Brain microvascular endothelial cell (primary cell): ENCODE measurements at places on chromosomes 4 and X.

GRCh38 chr4:129176864-129177263, 80.9 kb downstream of the C4orf33 start:
- DNase-seq, result no peak

DNA sequence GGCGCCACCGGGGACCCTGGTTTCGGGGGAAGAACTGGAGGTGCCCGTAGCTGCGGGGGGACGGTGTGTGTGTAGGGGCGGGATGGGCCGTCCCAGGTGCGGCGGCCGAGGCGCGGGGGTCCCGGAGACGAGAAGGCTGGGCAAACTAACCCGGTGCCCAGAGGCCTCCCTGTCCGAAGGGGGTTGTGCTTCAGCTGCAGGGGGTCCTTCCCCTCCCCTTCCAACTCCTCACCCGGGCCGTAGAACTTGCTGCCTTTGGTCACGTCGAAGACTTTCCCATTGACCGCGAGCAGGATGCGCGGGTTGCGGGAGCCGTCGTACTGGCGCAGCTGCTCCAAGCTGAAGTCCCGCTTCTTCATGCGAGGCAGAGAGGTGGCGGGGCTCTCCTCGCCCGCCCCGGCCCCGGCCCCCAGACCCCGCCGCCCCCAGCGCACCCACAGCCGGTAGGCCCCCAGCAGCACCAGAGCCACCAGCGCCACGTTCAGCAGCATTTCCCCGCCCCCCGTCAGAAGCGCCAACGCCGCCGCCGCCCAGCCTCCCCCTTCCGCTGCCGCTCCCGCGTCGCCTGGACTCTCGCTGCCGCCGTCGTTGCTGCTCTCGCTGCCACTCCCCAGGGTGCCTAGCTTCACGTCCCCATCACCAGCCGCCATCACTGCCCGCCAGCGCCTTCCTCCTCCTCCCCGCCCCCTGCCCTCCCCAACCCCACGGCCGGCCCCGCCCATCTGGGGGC, at the start of gene PGRMC2:
Gene PGRMC2 (minus strand): TSS at position 673 of the 730 bp plus-strand sequence. CDS start 23 bp downstream, at position 650.
- peak; percentile 24 for DNase-seq

- DNase-seq, result no peak
Observed at GRCh38 chrX:135273162-135273561, 21.3 kb downstream of the ETDA start.

GRCh38 chr4:107894138-107894603, 37.2 kb upstream of the CYP2U1 start:
- DNase-seq, result no peak

GRCh38 chrX:123171781-123172180, 12.3 kb upstream of the GRIA3 start:
- DNase-seq, result peak; percentile 79

DNA sequence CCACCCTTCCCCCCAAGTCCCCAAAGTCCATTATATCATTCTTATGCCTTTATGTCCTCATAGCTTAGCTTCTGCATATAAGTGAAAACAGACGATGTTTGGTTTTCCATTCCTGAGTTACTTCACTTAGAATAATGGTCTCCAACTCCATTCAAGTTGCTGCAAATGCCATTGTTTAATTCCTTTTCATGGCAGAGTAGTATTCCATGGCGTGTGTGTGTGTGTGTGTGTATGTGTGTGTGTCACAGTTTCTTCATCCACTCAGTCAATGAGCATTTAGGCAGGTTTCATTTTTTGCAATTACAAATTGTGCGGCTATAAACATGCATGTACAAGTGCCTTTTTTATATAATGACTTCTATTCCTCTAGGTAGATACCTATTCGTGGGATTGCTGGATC, 107.5 kb upstream of the GALNT7 start:
- DNase-seq, result no peak

- peak; percentile 69 for DNase-seq
Observed at GRCh38 chr4:140756319-140757231, at the start of gene TBC1D9. TBC1D9 (minus strand) TSS chr4:140756385; CDS start chr4:140756045, 340 bp downstream.

GRCh38 chrX:153873282-153874084, 12.5 kb downstream of the L1CAM start:
- no peak for DNase-seq

- no peak for DNase-seq
Observed at GRCh38 chr4:102143433-102143832, 201.8 kb downstream of the SLC39A8 start.

GRCh38 chrX:150771116-150771515, 77.9 kb downstream of the MTMR1 start:
- DNase-seq, result no peak

GRCh38 chrX:140744085-140744484, 34.5 kb downstream of the LINC00632 start:
- DNase-seq, result no peak

DNA sequence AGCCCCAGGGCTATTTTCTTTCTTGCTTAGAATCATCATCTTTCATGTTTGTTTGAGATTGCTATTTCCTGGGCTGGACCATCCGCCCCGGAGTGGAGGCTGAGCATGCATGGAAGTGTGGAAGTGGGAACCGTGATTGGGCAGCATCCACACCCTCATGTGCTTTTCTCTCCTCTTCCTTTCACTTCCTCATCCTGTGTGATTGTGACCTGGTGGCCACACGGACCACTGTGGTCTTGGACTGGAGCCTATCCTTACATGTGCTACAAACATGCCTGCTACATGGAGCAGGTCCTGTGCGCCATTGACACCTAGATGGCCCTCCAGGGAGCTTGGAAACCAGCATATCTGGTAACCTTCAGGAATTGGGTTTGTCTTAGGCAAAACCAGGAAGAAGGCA, 175.9 kb upstream of the LCORL start:
- DNase-seq, result no peak

GRCh38 chrX:44621078-44621477, 78.4 kb upstream of the FUNDC1 start:
- DNase-seq, result no peak

DNA sequence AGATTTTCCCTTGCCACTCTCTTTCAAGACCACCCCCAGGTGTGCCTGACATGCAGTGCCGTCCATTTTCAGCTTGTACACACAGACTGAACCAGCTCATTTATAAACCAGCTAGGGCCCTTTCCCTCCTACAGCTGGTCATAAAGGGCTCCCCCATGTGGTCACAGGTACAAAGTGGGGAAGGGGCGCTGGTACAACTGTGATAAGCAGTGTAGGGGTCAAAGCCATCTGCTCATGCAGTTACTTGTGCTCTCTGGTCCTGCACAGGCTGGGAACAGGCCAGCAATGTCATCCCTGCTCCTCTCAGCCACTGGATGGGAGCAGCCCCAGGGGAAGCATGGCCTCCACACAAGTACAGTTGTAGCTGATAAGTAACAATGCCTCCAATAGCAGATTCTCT, 20.6 kb downstream of the GABRQ start:
- no peak for DNase-seq

DNA sequence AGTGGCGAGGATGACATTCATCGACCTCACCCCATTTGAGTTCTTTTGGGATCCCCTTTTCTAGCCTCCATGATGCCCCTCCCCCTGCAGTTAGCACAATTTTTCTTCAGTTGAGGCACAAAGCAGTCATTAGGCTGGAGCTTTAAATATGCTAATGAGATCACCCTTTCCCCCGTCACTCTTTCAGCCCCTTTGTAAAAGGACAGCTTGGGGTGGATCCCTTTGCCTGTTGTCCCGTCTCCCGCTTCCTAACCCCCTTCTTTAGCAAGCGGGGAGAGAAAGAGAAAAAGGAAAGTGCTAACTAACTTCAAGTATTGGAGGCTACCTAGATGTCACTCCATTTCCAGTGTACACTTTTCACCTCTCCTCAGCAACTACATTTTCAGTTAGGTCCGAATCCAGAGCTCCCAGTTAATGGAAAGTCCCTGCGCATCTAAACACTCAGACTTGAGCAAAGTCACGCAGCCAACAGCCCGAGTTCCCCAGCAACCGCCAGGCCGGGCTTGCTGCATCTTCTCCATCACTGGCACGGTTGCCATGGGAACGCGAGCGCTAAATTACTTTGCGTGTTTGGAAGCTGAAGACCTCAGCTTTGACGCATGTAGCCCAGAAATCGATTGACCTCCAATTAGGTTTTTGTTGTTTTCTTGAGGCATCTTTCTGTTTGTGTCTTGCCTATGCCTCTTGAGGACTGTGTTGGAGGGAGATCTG, 76.8 kb downstream of the RTL5 start:
- no peak for DNase-seq

DNA sequence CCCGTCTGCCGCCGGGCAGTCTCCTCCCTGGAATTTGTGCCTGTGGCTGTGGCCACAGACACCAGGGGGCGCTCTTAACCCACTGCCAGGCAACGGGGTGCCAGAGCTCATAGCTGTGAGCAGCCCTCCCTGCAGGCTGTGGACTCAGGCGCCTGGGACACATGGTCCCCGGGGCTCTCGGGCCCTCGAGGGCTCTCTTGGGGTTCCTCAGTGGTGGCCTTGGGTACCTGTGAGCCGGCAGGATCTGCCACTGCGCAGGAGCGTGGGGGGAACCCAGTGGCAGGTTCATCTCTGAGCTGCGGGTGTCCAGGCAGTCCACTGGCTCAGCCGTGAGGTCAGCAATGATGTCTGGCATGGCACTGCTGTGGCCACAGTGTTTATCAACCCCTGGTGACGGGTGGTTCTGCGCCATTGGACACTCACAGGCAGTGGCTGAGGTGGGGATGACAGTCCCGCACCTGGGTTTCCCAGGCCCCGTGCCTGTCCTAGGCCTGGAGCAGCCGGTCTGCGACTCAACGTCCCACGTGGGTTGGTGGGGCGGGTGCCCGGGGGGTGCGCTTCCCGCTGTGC, 37.2 kb downstream of the PCGF3 start:
- peak; percentile 55 for DNase-seq

DNA sequence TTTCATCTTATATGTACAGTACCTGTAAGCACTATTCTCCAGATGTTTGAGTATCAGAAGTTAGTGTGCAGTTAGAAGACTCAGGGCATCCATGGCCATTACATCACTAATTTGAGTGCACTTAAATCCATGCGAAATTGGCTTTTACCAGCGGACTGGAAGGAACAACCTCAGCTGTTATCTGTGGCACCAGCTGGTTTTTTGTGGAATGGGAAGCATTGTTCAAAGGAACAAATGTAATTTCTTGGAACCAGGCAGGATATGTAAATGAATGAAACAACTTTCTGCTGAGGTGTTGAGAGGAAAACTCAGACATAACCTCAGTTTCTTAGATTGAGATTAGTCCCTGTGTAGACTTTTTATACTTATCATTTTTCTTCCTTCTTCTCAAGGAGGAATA, 60.2 kb downstream of the PDGFRA start:
- no peak for DNase-seq

DNA sequence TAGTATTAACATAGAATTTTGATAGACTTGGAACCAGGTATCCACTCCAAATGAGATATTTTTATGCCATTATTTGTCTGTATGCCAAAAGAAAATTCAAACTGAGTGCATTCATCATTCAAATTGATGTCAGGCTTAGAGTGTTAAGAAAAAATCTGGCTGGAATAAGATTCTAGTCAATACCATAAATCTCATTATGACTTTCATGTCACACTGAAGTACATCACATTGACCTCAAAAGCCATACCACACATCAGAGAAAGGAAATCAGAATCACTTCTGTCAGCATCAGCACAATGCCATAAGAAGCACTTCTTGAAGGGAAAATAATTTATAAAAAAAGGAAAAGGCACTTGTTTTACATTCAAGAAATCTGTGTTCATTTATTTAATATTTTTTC, 119.0 kb upstream of the BMP3 start:
- DNase-seq, result no peak

DNA sequence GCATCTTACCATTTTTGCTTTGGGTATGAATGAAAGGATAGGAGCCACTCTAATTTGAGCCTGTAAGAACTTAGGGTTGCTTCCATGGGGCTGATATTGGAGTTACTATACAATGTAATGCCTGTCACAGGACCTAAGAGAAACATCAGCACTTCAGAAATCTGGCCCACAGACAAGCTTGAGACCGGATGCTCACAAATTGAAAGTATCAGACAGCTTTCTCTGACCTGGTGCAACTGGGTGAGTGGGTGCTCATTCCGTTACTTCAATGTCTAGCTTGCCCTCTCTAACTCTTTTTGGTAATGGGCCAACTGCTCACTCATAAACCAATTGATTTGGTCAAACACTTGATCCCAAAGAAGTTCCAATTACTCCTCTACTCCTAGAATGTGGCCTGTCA, 62.1 kb downstream of the GPC4 start:
- no peak for DNase-seq

DNA sequence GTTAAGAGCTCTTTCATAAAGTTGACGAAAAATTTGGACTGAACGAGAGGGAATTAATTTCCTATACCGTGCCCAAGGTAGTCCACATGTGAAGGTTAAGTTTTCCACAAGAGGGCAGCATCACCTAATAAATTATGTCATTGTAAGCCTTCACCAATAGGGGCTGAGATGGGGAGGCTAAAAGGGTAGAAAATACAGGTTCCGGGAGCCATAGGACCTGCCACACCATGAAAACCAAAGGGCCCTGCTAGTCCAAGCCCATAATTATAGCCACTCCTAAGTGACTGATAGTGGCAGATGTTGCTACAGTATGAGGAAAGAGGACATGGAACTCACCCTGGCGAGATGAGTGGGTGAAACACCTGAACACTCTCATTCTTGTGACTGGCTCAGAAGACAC, 122.2 kb downstream of the SHROOM4 start:
- DNase-seq, result peak; percentile 36

GRCh38 chrX:7330971-7331746, 183.2 kb upstream of the PUDP start:
- peak; percentile 72 for DNase-seq

DNA sequence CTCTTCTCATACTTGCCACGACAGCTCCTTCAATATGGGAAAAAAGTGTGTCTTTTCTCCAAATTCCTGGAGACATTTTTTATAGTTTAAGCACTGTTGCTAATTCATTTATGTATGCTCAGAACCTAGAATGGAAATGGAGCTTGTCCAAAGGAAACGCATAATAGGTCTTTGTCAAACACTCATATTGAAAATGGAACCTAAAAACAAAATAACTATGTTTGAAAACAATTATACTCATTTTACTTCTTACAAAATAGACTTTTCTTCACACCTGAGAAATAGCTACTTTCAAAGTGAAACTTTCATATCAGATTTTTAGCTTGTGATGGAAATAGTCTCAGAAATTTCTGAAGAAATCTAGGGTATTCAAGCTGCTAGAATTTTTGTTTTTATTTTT, 529.7 kb upstream of the BOD1L1 start:
- no peak for DNase-seq

DNA sequence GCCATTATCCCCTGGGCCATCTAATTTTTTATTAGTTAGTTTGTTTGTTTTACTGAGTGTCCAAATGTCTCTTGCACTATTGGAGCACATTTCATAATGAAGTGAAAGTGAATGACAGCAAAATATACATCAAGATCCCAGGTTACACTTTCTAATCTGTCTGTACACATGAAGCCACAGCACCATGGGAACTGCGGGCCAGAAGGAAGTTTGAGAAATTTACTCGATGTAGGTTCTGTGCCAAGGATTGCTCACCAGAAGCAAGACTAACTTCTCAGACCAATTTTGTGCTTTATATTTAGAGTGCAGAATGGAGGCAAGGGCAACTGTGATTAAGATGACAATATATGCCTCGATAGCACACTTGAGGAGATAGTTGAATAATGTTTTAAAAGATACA, 258.0 kb downstream of the COL25A1 start:
- DNase-seq, result no peak

- no peak for DNase-seq
Observed at GRCh38 chrX:10818651-10819050, 198.3 kb upstream of the MID1 start.

GRCh38 chrX:38811515-38812243, 10.4 kb downstream of the MID1IP1 start:
- DNase-seq, result peak; percentile 9

DNA sequence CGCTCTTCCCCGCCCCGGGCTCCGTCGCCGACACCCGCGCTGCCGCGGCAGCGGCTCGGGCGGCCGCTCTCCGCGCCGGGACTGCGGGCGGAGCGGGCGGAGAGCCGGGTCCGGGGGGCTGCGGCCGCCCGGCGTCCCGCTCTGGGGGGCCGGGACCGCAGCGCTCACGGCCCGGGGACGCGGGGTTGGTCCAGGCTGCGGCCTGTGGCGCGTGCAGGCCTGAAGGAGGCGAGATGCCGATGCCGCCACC, 492 bp downstream of the GALNT7 start:
- no peak for DNase-seq
